ENCODE measurements at places on chromosomes 12 and 14. TPM values are rescaled to one million over a fixed set of nuclear protein-coding genes. Genes with fewer than 3 reads are reported as not detected.
A peak's percentile ranks its signal among the peaks of the same experiment; 100 is the strongest.

DNA sequence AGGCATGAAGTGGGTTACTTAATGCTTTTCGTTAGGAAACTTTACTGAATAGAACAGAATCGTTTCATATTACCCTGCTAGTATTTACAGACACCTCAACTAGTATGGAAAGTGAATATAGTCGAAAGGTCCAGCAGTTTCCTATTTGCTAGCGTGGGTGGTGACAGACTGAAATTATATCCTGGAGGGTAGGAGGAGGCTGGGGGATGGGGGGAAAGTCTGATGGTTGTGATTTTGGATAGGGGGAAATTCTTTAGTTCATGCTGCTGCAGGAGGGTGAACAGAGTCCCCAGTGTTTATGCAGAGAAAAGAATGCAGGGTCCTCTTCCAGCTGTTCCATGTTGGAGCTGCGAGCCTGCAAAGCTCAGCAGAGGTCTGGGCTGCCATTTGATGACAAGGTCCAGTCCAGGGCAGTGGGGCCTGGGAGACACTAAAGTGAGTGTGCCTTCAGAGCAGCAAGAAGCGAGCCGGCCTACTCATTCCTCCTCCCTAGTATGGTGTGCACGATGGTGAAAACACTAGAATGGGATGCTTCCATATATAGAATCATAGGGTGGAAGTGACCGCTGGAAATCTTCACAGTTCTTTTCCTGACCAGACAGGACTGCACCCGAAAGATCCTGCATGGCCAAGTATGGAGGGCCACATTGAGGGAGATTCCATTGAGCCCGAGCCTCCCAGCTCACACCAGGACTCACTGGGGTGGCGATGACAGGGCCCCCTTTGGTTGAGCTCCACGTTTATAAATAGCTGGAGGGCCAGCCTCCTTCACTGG lies 2.1 kb downstream of the SAMD4A start:
- no peaks in the 10 kb centered on the region for H3K27me3 ChIP-seq
- no peak for DNase-seq
- peak overlapping the region; percentile 88 for H3K27ac ChIP-seq
- peaks cover 14% of the 10 kb centered on the region for H3K36me3 ChIP-seq

The TSPAN19 gene
- not detected for total RNA-seq

DNA sequence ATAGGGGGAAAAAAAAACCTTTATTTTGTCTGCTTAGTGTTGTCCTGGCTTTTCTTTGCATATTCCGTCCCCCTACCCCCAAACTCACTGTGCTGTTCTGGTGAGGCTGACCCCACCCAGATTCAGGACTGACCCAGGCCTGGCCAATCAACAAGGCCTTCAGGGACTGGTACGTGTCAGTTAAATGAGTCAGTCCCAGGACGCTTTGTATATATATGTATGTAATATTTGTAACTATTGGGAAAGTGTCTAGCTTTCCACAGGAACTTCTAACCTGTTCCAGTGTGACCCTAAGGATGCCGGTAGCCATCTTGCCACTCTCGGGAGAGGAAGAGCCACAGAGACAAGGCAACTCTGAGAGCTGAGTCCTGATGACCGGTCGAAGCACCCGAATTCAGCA lies 107.4 kb downstream of the VCPKMT start:
- no peaks in the 10 kb centered on the region for H3K36me3 ChIP-seq
- peaks cover 5% of the 10 kb centered on the region for H3K4me1 ChIP-seq
- DNase-seq: no peak
- no peak overlapping the region for H3K27ac ChIP-seq
- H3K4me3 ChIP-seq: no peak overlapping the region
- H3K27me3 ChIP-seq: no peaks in the 10 kb centered on the region

- no peaks in the 10 kb centered on the region for H3K36me3 ChIP-seq
- peaks cover 26% of the 10 kb centered on the region for H3K4me1 ChIP-seq
- peaks cover 11% of the 10 kb centered on the region for H3K27me3 ChIP-seq
- no peak overlapping the region for H3K27ac ChIP-seq
Measured at GRCh38 chr12:54215989-54216796, 27.4 kb upstream of the SMUG1 start.

DNA sequence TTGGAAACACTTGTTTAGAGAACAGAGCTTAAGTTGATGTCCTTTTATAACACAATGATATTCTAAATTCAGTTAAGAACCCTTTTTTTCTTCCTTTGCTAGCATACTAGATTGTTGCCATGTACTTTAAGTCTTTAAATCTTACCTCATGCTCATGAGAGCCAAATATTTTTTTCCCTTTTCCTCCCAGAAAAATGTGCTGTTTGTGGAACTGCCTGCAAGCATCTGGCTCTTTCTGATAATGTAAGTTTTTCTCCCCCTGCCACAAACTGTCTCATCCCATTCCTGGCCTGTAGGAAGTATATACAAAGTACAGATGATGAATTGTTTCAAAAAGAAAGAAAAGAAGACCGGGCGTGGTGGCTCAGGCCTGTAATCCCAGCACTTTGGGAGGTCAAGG lies 5.3 kb downstream of the RNF212B start:
- no peak overlapping the region for H3K27ac ChIP-seq
- no peak for DNase-seq
- H3K4me3 ChIP-seq: no peak overlapping the region
- peaks cover under 1% of the 10 kb centered on the region for H3K4me1 ChIP-seq

DNA sequence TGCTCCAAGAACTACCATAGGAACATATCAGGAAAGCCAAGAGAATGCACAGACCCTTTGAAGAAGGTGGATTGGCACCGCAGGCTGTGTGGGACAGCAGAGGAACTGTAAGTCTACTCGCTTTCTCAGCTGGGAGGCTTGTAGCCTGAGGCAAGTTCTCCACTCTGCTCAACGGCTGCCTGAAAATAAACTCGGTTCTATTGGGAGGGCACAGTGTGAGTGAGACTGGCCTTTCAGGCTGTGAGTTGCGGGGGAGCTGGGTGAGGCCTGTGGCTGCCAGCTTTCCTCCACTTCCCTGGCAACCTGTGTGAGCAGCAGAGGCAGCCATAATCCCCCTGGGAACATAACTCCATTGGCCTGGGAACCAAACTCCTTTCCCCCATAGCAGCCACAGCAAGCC lies 132.1 kb downstream of the ANKS1B start:
- no peaks in the 10 kb centered on the region for H3K36me3 ChIP-seq
- H3K27ac ChIP-seq: no peak overlapping the region
- peaks cover 14% of the 10 kb centered on the region for H3K27me3 ChIP-seq
- H3K4me3 ChIP-seq: no peak overlapping the region
- no peaks in the 10 kb centered on the region for H3K4me1 ChIP-seq
- DNase-seq: no peak
